ENCODE measurements at places on chromosomes 16 and 17.

DNA sequence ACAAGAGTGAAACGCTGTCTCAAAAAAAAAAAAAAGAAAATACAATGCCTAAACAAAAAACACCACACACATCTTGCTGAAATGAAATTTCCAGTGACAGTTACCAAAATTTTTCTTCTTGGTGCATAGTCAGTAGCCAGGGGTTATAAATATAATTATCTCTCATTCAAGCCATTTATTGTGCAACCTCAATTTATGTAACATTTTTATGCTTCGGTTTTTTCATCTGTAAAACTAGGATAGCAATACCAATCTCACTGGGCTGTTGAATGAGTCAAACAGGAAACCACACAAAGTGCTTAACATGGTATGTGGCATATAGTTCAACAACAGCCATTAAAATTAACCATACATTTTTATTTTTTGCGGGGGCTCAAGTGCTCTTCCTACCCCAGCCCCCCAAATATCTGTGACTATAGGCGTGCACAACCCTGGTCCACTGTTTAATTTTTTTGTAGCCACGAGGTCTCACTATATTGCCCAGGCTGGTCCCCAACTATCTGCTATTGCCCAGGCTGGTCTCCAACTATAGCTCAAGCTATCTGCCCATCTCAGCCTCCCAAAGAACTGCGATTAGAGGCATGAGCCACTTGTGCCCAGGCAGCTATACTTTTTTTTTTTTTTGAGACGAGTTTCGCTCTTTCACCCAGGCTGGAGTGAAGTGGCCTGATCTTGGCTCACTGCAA lies 2.6 kb downstream of the COG4 start:
- DNase-seq, result no peak

DNA sequence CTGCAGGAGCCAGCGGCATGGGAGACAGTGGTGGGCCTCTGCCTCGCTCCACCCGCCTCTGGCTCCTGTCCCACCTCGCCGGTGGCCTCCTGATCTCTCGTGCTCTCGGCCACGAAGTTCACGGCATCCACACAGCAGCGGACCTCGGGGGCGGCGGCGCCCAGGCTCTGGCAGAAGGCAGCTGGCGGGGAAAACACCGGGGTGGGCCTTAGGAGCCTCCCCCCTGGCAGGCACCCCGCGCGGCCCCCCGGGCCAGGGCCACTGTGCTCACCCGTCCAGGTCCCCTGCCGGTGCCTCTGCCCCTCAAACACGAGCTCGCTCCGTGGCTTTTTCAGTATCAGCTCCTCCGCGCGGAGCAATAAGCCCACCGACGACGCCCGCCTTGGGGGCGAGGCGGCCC lies 409 bp upstream of the C17orf107 start:
- DNase-seq, result no peak

- DNase-seq, result no peak
Measured at GRCh38 chr17:28598389-28598788, 436 bp downstream of the SPAG5 start.

DNA sequence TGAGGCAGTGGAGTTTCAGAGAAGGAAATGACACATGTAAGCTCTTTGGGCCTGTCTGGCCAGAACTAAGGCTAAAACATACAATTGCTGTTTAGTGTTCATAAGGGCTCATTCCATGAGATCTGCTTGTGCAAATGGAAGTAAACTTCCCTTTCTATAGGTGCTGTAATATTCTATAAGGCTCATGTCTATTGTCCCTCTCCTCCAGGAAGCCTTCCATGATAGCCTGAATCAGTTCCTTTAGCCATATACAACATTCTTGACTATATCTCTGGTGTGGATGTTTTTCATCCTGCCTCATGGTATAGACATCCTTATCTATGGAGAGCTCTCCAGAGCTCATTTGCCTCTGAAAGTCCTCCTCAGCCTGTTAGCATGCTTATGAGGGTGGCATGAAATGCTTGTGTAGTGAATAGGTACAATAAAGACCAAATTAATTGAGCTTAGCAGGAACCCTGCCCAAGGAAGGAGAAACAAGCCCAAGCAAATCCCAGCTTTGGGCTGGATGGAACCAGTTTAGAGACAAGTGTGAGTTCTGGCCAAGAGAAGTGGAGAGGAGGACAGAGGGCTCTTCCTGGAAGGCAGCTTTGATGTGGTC lies 1.6 kb upstream of the ETV4 start:
- DNase-seq, result no peak

DNA sequence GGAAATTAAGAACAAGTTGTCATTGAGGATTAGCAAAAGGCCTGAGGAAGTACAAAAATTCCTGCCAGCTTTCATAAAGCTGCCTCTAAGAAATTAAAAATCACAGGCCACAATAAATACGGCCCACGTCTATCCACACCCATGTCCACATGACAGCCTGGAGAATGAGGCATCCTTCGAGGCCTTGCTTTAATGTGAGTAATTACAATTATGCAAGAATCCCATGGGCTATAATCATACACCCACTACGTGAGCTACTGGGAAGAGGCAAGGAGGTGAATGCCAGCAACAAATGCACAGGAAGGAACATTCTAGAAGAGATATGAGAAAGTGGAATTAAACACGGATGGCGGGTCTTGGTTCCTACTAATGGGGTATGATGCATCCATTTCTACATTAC lies 65.4 kb upstream of the ZFHX3 start:
- no peak for DNase-seq

- no peak for DNase-seq
Measured at GRCh38 chr16:13390986-13391305, 489.5 kb downstream of the SHISA9 start.

GRCh38 chr16:27326738-27327585 lies 13.2 kb downstream of the IL4R start:
- no peak for DNase-seq

GRCh38 chr16:77383606-77384187 lies 51.1 kb downstream of the ADAMTS18 start:
- DNase-seq, result no peak

DNA sequence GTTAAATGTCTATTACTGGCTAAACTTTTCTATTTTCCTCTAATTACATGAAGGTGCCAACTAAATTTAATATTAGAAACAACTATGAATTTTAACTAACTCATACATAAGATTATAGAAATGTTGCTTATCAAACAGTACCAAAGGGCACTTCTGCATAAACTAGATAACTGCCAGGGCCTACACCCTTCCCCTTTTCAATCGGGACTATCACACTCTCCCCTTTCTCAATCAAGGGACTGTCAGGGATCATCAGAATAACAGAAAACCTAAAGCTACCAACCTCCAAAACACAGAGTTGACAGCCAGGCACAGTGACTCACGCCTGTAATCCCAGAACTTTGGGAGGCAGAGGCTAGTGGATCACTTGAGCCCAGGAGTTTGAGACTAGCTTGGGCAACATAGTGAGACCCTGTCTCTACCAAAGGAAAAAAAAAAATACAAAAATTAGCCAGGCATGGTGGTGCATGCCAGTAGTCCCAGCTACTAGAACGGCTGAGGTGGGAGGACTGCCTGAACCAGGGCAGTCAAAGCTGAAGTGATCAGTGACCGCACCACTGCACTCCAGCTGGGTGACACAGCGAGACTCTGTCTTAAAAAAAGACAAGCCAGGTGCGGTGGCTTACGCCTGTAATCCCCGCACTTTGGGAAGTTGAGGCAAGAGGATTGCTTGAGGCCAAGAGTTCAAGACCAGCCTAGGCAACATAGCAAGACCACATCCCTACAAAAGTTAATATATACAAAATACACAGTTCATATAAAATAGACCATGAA lies 3.2 kb upstream of the PHLPP2 start:
- DNase-seq, result no peak

DNA sequence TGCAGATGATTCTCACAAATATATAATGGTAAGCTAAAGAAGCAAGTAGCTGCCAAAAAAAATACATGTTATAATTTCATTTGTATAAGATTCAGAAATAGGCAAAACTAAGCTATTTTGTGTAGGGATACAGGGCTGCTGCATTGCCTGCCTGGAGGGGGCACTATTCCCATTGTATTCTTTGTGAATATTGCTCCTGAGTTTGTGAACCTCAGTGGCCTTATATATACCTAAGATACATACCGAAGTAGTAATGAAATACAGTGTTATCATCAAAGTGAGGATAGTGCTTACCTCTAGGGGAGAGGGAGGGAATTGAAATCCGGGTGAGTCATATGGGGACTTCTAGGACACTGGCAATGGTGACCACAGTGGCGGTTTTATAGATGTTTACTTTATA lies 53.5 kb downstream of the C17orf58 start:
- no peak for DNase-seq

- DNase-seq, result no peak
Measured at GRCh38 chr16:10865991-10866966, 10.7 kb upstream of the CIITA start.

DNA sequence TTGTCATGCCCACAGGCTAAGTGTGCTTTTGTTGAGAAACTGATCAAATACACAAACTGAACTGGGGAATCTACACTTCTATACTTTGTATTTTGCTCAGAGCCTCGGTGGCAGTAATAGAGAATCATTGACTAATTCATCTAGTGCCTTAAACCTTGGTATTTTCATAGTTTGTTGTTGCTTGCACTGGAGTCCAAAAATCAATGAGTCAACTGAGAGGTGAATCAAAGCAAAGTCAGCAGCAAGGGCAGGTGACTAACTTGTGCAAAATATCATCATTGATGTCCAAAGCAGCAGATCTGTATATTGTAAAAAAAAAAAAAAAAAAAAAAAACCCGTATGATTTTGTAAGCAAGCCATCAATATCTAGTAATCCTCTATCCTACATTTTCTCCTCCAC lies 296.4 kb downstream of the MAP2K6 start:
- DNase-seq, result no peak

DNA sequence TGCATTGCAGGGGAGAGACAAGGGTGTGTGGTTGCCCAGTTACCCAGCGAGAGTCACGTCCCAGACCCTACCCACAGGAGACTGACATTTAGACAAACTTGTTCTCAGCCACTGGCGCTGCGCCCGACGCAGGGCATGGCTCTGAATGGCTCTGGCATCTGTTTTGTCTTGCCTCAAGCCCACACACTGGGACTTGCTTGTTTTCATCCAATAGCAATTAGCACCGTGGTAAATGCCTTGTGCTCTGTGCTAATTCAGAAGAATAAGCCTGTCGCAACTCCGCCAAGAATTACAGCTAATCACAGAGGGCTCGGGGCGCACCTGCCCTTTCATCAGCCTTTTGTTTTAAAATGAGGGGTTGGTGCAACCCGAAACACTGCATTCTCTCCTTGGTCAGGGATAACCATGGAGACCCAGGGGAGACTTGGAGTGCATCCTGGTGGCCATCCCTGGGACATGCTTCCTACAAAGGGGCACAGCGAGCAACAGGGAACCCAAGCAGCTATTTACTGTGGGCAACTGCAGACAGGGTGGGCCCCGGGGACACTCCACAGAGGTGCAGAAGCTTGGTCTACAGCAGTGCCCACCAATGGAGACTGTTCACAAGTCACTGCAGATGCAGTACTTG lies 220.6 kb upstream of the ZFHX3 start:
- no peak for DNase-seq

- no peak for DNase-seq
Measured at GRCh38 chr16:54594601-54595391, 308.2 kb upstream of the IRX3 start.

DNA sequence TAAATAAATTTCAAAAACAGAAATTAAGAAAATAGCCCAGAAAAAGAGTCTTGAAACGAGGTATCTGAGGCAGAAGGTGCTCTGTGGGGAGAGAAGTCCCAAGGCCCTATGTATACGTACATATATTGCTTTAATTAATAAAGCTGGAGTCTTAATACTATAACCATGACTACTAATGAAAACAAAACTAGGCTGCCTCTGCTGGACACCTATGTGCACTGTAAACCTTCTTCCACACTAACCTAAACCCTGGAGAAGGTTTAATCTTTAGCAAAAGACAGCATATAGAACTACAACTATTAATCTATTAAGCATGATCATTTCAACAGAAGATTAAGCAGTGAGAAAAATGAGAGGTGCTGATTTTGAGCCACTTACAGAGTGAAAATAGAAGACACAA lies 153.9 kb upstream of the C17orf78 start:
- DNase-seq, result no peak

DNA sequence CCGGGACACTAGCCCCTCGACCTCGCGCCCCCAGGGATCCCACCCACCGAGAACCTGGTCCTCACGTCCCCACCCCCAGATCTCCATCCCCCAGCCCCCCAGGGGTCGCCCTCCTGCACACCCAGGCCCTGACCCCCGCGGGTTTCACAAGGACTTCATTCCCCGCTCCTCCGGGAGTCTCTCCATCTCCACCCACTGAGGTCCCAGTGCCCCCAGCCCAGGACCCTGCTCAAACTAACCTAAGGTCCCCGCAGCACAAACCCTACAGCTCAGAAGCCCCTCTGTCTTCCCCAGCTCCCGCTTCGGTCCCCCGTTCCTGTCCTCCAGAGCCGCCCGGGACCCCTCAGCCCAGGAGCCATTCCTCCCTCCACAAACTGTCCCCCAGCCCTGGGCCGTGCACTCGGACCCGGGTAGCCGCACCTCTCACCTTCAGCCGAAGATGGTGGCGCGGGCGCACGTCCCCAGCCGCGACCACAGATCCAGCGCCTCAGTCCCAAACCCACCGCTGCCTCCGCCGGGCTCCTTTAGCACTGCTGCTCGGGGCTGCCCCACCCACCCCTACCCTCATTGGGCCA lies at the start of gene MYH10:
MYH10 (minus strand) TSS at position 499 of the 575 bp plus-strand sequence. CDS start 7,479 bp downstream, outside the sequence.
- no peak for DNase-seq

DNA sequence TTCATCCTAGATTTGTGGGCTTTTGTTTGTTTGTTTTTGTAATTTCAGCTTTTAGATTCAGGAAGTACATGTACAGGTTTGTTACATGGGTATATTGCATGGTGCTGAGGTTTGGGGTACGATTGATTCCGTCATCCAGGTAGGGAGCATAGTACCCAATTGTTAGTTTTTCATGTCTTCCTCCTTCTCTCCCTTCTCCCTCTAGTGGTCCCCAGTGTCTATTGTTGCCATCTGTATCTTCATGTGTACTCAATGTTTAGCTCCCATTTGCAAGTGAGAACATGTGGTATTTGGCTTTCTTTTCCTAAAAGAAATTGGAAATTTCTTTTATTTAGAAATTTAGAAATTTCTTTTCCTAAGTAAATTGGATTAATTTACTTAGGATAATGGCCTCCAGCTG lies 37.1 kb upstream of the BCAS3 start:
- DNase-seq, result no peak

GRCh38 chr16:72673118-72673517 lies 374.8 kb downstream of the ZFHX3 start:
- no peak for DNase-seq

DNA sequence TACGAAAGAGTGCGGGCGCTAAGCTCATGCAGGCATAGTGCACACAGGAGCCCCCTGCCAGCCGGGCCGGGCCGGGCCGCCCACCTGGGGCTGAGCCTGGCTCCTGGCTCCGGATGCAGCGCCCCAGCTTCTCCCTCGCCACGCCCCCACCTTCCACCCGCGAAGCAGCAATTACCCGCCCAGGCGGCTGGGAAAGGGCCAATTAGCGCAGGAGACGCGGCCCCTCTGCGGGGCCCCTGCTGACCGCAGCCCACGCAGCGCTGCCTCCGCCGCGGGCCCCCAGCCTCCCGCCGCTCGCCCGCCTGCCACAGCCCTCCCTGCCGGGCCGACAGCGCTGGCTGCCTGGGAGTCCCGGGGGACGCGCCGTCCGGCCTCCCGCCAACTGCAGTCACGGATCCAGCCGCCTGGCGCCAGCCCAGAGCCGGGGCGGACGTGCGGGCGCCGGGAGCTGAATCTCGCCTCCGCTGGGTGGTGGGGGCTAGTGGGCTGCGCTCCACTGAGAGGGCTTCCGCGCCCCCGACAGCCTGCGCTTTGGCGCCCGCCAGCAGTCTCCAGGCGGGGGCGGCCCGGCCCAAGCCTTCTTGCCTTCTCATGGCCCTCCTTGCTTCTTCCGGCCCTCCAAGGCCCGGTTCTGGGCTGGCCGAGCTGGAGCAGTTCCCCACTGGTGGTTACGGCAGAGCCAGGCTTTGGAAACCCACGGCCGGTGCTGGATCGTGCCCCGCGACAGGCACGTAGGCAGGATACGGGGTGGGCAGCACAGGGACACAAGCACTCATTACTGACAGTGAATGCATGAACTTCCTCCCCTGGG lies 14.9 kb upstream of the CBFB start:
- DNase-seq, result no peak
